Activated naive CD8-positive, alpha-beta T cell treated with anti-CD3 and anti-CD28 coated beads for 36 hours (primary cell): ENCODE measurements at places on chromosomes 11 and 22. TPM values are rescaled to one million over a fixed set of nuclear protein-coding genes. Genes with fewer than 3 reads are reported as not detected.

Gene SYNGR1
- total RNA-seq: 9.3 TPM

DNA sequence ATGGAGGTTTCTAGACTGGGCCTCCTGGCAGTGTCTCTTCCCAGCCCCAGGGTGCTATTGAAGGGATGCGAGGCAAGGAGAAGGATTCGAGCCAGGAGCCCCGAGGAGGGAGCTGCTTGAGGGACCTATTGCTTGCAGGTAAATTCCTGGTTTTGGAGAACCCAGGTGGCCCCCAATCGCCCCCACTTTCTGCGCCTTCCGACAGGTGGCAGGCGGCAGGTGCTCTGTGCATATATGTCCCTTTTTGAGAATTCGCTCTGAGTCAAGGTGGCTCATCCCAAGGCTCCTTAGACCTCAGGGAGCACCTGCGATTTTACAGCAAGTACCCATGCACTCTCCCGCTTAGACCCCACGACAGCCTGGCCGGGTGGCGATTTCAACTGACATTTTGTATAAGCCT, 40.3 kb upstream of the SHISAL1 start:
- H3K4me1 ChIP-seq: peaks cover 18% of the 10 kb centered on the region
- DNase-seq: no peak

DNA sequence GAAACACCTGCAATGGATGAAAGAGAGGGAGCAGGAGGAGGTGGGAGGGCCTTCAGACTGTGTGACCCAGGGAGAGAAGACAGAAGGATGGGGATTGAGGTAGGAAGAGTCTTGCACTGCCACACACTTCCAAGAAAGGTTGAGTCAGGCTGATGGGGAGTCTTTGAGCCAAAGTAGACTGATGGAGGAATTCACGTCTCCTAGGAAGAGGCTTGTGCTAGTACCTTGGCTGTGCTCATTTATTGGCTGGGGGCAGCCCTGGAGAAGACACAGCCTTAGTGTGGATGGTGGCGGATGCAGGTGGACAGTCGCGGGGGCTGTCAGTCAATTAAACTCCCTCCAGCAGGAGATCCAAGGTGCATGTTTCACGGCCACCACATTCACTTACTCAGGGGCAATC, 16.2 kb upstream of the ACCSL start:
- no peaks in the 10 kb centered on the region for H3K36me3 ChIP-seq
- H3K27me3 ChIP-seq: peaks cover 35% of the 10 kb centered on the region
- no peak overlapping the region for H3K4me3 ChIP-seq
- no peak overlapping the region for H3K27ac ChIP-seq
- no peaks in the 10 kb centered on the region for H3K4me1 ChIP-seq

Gene OR2AG2
- total RNA-seq: 0.08 TPM

Gene AGBL2
- total RNA-seq: 2.9 TPM

DNA sequence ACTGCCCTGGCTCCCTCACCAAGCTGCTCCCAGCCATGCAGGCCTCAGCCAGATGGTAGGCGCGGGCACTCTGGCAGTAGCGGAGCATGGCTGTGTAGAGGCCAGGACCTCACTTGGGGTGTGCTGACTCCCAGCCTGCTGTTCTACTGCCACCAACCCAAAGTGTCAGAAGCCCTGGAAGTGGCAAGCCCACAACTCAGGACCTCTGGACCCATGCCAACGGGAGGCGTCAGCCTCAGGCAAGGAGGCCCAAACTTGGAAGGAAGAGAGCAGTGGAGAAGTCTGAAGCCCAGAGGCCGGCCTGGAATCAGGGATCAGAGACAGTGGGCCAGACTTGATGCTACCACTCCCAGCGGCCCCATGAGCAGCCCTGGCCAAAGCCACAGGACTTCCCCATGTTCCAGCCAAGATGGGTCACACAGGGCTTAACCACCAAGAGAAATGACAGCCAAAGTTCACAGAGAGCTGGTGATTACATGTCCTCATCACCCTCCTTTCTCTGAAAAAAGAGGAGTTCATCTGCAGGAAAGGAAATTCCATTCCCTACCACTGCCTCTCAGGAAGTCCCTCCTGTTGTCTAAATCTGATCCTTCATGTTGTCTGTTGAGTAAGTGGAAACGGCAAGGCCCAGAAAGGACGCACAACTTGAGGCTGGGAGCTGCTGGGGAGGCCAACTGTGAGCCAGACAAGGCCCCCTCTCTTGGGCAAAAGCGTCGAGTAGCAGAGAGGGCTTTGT, 4.4 kb downstream of the ARRB1 start:
- H3K27ac ChIP-seq: peak overlapping the region; percentile 10
- peaks cover 80% of the 10 kb centered on the region for H3K4me1 ChIP-seq
- no peaks in the 10 kb centered on the region for H3K27me3 ChIP-seq
- peaks cover 4% of the 10 kb centered on the region for H3K36me3 ChIP-seq
- no peak for DNase-seq

Gene OR8D4
- not detected for total RNA-seq

GRCh38 chr11:122337241-122337640, 221.2 kb upstream of the BLID start:
- H3K4me1 ChIP-seq: no peaks in the 10 kb centered on the region
- H3K36me3 ChIP-seq: no peaks in the 10 kb centered on the region
- H3K27me3 ChIP-seq: peaks cover 4% of the 10 kb centered on the region
- no peak overlapping the region for H3K27ac ChIP-seq
- no peak for DNase-seq

Gene RAB30
- total RNA-seq: 23.4 TPM

- H3K27me3 ChIP-seq: no peaks in the 10 kb centered on the region
- no peaks in the 10 kb centered on the region for H3K36me3 ChIP-seq
- no peak overlapping the region for H3K27ac ChIP-seq
- H3K4me3 ChIP-seq: no peak overlapping the region
- DNase-seq: no peak
- H3K4me1 ChIP-seq: no peaks in the 10 kb centered on the region
Measured at GRCh38 chr11:24588081-24588480, 91.2 kb downstream of the LUZP2 start.

- no peaks in the 10 kb centered on the region for H3K36me3 ChIP-seq
- no peak overlapping the region for H3K4me3 ChIP-seq
- no peak for DNase-seq
- no peak overlapping the region for H3K27ac ChIP-seq
Measured at GRCh38 chr11:46299451-46299961, 22.0 kb downstream of the CREB3L1 start.

DNA sequence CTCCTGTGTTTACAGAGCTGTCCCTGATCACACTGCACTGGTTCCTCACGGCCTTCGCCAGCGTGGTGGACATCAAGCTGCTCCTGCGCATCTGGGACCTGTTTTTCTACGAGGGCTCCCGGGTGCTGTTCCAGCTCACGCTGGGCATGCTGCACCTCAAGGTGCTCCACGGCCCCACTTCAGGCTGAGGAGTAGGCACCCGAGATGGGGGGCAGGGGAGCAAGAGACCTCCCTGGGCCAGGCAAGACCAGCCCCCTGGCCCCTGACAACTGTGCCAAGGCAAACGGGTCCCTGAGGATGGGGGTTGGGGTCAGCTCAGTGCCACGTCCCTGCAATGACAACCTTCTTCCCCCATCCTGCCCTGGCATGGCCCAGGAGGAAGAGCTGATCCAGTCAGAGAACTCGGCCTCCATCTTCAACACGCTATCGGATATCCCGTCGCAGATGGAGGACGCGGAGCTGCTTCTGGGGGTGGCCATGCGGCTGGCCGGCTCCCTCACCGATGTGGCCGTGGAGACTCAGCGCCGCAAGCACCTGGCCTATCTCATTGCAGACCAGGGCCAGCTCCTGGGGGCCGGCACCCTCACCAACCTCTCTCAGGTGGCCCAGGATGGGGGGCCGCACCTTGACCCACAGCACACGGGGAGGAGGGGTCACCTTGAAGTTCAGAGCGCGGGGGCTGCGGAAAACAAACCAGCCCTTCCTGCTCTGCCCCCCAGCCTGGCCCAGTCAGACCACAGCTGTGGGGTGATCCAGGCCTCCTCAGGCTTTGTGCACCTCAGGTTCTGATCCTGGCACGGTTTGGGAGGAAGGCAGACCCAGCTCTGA, 35.9 kb downstream of the SGSM3 start:
- no peak for DNase-seq
- no peaks in the 10 kb centered on the region for H3K27me3 ChIP-seq
- no peak overlapping the region for H3K27ac ChIP-seq
- H3K4me1 ChIP-seq: peaks cover 27% of the 10 kb centered on the region

Gene KCNC1
- total RNA-seq: not detected

GRCh38 chr11:12631651-12632050, 42.6 kb upstream of the TEAD1 start:
- DNase-seq: no peak
- H3K4me1 ChIP-seq: no peaks in the 10 kb centered on the region
- H3K27me3 ChIP-seq: peaks cover 4% of the 10 kb centered on the region
- no peaks in the 10 kb centered on the region for H3K36me3 ChIP-seq

DNA sequence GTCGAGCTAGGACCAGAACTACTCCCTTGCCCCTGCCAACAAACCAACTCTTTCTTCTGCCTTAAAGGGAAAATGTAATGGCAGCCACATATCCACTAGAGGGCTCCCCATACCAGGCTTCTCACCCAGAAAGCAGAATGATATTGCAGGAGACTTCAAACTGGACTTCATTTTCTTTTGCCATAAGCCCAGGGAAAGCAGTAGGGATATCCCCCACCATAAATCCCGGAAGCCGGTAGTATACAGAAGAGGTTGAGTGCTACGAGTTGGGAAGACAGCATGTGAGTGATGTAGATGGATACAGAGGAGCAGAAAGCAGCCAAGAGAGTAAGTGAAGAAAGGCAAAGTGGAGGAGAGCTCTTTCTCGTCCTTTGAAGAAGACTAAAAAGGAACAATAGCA, 12.1 kb downstream of the PLAAT5 start:
- no peaks in the 10 kb centered on the region for H3K36me3 ChIP-seq
- H3K4me3 ChIP-seq: no peak overlapping the region
- H3K27me3 ChIP-seq: no peaks in the 10 kb centered on the region
- no peaks in the 10 kb centered on the region for H3K4me1 ChIP-seq
- no peak overlapping the region for H3K27ac ChIP-seq

Gene PDE3B
- total RNA-seq: 46.5 TPM

- no peaks in the 10 kb centered on the region for H3K27me3 ChIP-seq
- no peak overlapping the region for H3K27ac ChIP-seq
- DNase-seq: no peak
- H3K4me3 ChIP-seq: no peak overlapping the region
- no peaks in the 10 kb centered on the region for H3K4me1 ChIP-seq
Measured at GRCh38 chr11:9905960-9906791, 242.3 kb downstream of the SWAP70 start.
